ENCODE measurements at places on chromosomes 1 and 21. TPM values are rescaled to one million over a fixed set of nuclear protein-coding genes. Genes with fewer than 3 reads are reported as not detected.

GRCh38 chr1:6489383-6489765 lies 2.1 kb downstream of the PLEKHG5 start:
- DNase-seq = no peak

DNA sequence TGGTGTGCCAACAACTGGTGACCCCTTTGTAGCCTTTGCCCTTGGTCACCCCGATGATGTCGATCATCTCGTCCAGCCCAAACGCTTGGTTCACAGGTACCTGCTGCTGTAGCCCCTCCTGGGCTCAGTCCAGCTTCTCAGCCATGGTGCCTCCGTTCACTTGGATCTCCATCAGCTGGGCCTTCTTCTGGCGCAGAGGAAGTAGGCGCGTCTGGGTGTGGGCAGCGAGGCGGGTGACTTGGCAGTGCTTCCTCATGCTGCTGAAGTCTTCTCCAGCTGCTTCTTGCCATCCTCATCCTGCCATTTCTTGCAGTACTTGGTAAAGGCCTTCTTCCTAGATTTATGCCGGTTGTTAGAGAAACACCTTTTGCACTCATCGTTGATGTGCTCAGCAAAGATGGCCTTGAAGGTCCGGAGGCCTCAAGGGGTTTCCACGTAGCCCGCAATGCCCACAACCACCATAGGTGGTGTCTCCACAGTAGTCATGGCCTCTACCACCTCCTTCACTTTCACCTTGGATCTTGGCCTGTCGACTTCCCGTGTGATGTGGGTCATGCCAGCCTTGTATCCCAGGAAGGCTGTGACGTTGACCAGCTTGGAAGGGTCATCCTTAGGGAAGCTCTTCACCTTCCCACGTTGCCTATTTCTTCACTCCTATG lies 13.0 kb downstream of the DOP1B start:
- DNase-seq = peak; percentile 28

Gene DNASE2B
- not detected for total RNA-seq

Gene PKLR
- not detected for total RNA-seq

Gene UBL4B
- total RNA-seq = not detected

- no peak for DNase-seq
Measured at GRCh38 chr1:31733389-31734219, 29.8 kb upstream of the COL16A1 start.

Gene ALG14
- total RNA-seq = 2.7 TPM

GRCh38 chr1:206947255-206947654 lies 989 bp upstream of the PIGR start:
- DNase-seq = no peak

- DNase-seq = no peak
Measured at GRCh38 chr1:162035241-162035640, 11.6 kb upstream of the OLFML2B start.

GRCh38 chr1:50155541-50155940 lies 46.8 kb downstream of the ELAVL4 start:
- DNase-seq = no peak

GRCh38 chr1:217029281-217030157 lies 306.3 kb upstream of the ESRRG start:
- DNase-seq = no peak

GRCh38 chr1:7654725-7655124 lies 116.4 kb upstream of the VAMP3 start:
- DNase-seq = no peak

- peak; percentile 33 for DNase-seq
Measured at GRCh38 chr1:176949033-176949662, 215.4 kb downstream of the ASTN1 start.

Gene EXO1
- total RNA-seq = 48.2 TPM

- no peak for DNase-seq
Measured at GRCh38 chr1:9357958-9358357, 65.3 kb downstream of the SPSB1 start.

DNA sequence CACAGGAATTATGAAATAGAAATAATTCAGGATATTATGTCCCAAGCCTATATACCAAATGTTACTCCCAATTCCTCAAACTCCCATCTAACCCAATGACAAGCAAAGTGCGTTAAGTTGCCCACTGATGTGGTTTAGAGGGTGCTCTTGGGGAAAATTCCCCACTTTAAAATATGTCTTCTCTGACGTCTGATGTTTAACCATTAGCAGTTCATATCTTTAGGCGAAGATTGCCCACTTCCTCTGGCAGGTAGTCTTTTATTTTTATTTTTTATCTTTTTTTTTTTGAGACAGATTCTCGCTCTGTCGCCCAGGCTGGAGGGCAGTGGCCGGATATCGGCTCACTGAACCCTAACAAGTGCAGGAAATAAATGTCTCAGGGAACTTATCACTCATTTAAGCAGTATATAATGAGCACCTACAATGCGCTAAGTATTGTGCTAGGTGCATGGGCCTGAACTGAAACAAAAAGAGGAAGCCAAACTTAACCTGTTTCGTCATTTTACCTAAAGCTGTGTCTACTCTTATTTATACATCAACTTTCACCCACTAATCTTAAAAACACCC lies 1.3 kb upstream of the LYST start:
- DNase-seq = peak; percentile 55

GRCh38 chr1:104018922-104019674 lies 269.4 kb downstream of the AMY1C start:
- no peak for DNase-seq

Gene PLA2G2F
- not detected for total RNA-seq

All from activated CD8-positive, alpha-beta T cell treated with anti-CD3 and anti-CD28 coated beads, Interleukin-2, amount 10 ng/mL, durations not matched to agents 7 days and 5 days (primary cell).